ENCODE measurements at places on chromosomes 2 and 18. TPM values are rescaled to one million over a fixed set of nuclear protein-coding genes. Genes with fewer than 3 reads are reported as not detected.

The PARD3B gene
- 6.8 TPM for total RNA-seq

The MYOM1 gene
- total RNA-seq, result 3.0 TPM

The FAHD2B gene
- total RNA-seq, result 9.3 TPM

The LHCGR gene
- not detected for total RNA-seq

The SERPINB4 gene
- total RNA-seq, result not detected

The TRABD2A gene
- total RNA-seq, result 0.51 TPM

The SETBP1 gene
- 3.5 TPM for total RNA-seq

The CNDP2 gene
- total RNA-seq, result 48.2 TPM

The ABCG5 gene
- total RNA-seq, result not detected

Data from pericardium fibroblast (primary cell).